NCI-H1048 (cell line): ENCODE measurements at places on chromosomes 3 and 15.

- DNase-seq: no peak
These were observed 52.9 kb downstream of the EXOG start for GRCh38 chr3:38549082-38549481.

GRCh38 chr15:74208901-74209559 lies 6.4 kb upstream of the STRA6 start:
- DNase-seq: no peak

- no peak for DNase-seq
These were observed 12.6 kb downstream of the RAB11A start for GRCh38 chr15:65881766-65882434.

DNA sequence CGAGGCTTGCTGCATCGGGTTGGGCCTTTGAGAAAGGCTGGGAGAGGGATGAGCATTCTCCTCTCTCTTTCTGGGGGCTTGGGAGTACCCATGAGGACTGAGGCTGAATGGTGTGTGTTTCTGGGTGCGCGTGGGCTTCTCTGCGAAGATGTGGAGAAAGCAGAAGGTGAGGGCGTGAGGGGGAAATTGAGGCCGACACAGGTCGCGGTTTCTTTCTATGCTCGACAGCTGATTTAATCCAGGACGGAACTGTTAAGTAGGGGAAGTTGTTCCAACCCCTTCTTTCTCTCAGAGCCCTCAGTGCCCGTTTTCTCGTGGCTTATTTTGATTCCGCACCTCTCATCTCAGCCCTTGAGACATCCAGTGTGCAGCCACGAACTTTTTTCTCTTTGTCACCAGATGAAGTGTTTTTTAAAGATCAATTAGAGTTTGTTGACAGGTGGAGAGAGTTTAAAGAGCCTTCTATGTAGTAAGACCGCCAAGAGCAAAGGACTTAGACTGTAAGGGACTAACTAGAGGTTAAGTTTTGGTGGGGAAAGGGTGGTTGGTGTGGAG lies 711 bp downstream of the STARD9 start:
- no peak for DNase-seq

DNA sequence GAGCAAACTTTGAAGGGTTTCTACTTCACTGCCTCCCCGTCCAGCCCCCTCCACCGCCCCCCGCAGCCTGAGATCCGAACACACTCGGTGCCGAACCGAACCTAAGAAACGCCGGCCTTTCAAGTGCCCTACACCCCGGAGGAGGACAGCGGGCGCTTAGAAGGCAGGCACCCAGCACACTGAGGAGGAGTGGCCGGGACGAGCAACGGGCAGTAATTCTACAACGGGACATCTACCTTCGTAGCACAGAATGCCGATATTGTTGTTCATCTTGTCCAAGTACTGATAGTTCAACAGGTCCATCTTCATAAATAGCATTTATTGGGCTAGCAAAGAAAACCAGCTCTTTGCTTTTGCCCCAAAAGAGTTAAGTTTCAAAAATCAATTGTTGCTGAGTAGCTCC lies 513 bp downstream of the VGLL4 start:
- DNase-seq: no peak

- no peak for DNase-seq
These were observed at the start of gene PCOLCE2 for GRCh38 chr3:142888481-142889211. Gene PCOLCE2 (minus strand): TSS chr3:142889083. CDS start chr3:142888896, 187 bp downstream.

DNA sequence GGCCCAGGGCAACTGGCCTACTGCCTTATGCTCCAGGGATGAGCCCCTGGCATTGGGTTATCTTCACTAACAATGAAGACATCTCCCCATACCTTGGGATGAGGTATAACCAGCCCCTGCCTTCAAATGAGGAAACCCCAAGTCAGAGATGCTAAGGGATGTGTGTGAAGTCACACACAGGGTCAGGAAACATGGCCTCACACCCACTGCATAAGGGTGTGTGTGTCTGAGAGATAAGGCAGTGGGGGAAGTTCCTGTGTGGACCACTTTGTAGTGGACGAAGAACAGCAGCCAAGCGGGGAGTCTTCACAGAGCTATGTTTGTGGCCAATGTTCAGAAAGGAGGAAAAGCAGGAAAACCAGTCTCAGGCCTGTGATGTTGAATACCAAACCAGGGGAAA lies 10.5 kb downstream of the ELP6 start:
- no peak for DNase-seq

GRCh38 chr15:73482166-73482565 lies 39.2 kb downstream of the REC114 start:
- DNase-seq: no peak

GRCh38 chr15:91491101-91491950 lies 362.2 kb upstream of the SLCO3A1 start:
- no peak for DNase-seq

DNA sequence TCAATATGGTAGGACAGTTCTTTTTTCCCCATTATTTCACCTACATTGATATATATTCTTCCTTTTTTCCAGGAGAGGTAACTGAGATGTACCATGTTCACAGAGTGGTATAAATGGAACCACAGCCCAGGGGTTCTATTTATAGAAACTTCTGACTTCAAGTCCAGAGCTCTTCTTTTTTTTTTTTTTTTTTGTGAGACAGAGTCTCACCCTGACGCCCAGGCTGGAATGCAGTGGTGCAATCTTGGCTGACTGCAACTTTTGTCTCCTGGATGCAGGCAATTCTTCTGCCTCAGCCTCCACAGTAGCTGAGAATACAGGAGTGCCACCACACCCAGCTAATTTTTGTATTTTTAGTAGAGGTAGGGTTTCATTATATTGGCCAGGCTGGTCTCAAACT lies 267.1 kb upstream of the TPRG1 start:
- no peak for DNase-seq

DNA sequence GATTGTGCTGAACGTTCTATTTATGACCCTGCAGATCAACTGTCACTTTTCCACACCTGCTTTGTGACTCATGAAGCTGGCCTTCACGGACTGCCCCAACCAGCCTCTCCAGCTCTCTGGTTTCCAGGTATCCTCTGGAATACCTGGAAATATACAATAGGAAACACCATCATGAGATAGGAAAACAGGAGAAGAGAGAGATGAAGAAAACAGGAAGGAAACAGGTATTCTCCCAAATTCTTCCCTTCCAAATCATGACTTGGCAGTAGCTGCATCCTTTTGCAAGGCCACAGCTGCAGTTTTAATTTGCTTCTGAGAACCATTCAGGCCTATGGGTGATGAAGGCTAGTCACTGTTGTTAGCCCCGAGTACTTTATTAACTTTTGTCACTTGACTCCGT lies 909.1 kb downstream of the EPHA3 start:
- no peak for DNase-seq

- no peak for DNase-seq
These were observed 22.2 kb upstream of the DNAJC13 start for GRCh38 chr3:132395126-132395525.

- DNase-seq: no peak
These were observed 35.2 kb downstream of the ANP32A start for GRCh38 chr15:68785541-68785940.

- no peak for DNase-seq
These were observed 11.8 kb upstream of the MYO5A start for GRCh38 chr15:52540374-52541012.

DNA sequence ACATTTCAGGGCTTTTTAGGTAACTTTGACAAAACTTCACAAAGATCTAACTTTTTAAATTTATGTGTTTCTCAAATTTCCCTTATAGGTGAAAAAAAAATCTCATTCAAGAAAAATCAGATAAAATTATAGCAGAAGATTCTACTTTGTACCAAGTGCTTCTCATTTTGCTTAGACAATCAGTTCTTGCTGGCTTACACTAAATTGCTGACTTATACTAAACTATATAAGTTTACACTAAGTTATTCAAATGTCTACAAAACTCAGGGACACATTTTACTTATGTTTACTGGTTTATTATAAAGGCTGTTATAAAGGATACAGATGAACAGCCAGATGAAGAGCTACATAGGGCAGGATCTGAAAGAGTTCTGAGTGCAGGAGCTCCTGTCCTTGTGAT lies 195.1 kb downstream of the ZPLD1 start:
- DNase-seq: no peak

DNA sequence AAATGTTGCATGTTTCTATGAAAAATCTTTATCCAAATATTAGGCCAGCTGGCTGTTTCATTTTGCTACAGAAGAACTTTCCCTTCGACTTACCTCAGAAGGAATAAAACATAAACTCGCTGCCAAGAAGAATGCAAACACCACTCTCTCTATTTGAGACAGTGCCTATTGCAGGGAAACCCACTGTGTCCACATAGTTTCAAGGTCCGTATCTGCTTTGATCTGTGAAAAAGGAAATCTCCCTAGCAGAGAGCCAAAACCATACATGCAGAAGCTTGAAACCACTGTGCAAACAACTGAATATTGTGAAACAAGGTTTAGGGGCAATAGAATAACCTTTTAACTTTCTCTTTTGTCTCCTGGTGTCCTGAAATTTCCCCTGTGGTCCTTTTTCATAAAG lies 35.0 kb upstream of the CAPN7 start:
- no peak for DNase-seq

DNA sequence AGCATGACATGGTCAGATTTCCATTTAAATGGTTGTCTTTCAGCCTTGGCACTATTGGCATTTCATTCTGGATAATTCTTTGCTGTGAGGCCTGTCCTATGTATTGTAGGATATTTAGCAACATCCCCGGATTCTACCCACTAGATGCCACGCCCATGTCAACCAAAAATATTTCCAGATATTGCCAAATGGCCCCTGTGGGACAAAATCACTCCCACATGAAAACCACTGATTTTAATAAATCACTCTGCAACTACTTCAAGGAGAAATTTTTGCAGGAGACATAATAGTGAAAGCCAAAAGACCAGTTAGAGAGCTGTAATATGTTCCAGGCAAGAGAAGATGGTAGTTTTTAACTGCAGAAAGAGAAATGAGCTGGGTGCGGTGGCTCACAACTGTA lies 55.9 kb upstream of the RARB start:
- no peak for DNase-seq

- no peak for DNase-seq
These were observed 82.0 kb downstream of the NTRK3 start for GRCh38 chr15:88174571-88174970.

- no peak for DNase-seq
These were observed 24.5 kb downstream of the KCNMB2 start for GRCh38 chr3:178560759-178561158.
